ENCODE measurements at places on chromosomes 2 and 18. TPM values are rescaled to one million over a fixed set of nuclear protein-coding genes. Genes with fewer than 3 reads are reported as not detected.
A peak's percentile ranks its signal among the peaks of the same experiment; 100 is the strongest.

DNA sequence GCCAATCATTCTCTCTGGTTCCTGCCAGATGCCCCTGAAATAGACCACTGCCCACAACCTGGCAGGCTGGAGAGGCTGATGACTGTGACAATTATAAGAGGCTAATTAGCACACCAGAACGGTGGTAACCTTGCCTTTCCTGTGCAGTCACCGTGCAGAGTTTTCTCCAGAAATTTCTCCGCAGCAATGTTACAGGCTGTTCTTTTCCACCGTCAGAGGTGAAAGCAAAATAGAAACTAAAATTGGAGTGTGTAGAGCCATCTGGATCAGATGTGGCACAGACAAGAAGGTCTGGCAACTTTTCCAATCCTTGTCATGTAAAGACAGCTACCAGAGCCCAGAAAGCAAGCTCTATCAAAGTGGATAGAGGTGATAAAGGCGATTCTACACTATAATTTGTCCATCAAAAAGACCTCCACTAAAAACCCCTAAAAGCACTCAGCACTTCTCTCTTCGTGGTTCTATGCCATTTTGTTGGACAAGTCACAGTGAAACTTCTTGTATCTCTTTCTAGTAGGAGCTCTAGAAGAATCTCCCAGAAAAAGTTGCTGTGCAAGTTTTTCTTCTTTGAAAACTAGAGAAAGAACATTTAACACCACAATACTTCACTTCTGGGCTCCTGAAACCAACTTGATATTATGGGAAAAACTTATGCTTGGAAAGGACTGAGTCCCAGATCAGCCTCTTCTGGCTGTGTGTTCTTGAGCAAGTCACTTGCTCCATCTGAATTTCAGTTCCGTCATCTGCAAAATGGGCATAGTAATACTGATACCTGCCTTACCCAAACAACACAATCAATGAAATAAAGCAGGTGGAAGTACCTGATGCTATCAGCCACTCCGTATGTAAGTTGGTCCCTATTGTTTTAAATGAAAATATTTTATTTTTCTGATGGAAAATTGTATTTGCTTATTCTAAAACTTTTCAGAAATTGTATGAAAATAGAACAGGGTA is 295.6 kb upstream of the DLGAP1 start:
- no peak for DNase-seq

GRCh38 chr2:75570948-75571729 is 10.4 kb upstream of the EVA1A start:
- DNase-seq = no peak

DNA sequence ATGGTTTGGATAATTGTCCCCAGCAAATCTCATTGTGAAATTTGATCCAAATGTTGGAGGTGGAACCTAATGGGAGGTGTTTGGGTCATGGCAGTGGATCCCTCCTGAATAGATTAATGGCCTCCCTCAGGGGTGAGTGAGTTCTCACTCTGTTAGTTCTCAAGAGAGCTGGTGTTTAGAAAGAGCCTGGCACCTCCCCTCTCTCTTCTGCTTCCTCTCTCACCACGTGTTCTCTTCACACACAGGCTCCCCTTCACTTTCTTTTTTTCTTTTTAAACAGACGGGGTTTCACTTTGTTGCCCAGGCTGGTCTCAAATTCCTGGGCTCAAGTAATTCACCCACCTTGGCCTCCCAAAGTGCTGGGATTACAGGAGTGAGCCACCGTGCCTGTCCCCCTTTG is 111.6 kb upstream of the LTBP1 start:
- no peak for DNase-seq

TUBA4B gene
- total RNA-seq = not detected

GRCh38 chr2:49004036-49004626 is 150.2 kb downstream of the FSHR start:
- no peak for DNase-seq

DNA sequence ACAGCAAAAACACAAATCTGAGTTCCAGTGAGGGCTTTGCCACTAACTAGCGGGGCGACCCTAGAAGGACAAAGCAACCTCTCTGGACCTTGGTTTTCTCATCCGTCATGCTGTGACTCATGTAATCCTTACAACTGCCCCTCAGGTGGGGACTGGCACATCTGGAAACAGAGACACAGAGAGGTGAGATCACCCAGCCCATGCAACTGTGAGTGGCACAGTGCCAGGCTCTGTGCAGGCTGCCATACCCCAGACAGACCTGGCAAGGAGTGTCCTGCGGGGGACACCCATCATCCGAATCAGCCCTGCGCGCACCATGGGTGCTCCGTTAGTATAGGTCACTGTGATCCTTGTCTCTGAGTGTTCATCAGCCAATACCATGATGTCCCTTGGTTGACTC is 198.3 kb downstream of the SMAD7 start:
- DNase-seq = no peak

GRCh38 chr18:62621546-62621945 is 93.8 kb upstream of the PHLPP1 start:
- no peak for DNase-seq

GRCh38 chr18:37438417-37439180 is 127.0 kb downstream of the CELF4 start:
- DNase-seq = no peak

GRCh38 chr2:649426-650342 is 27.5 kb downstream of the TMEM18 start:
- DNase-seq = no peak

TMEM200C gene
- total RNA-seq = 0.60 TPM

GRCh38 chr2:237432484-237433092 is 18.6 kb upstream of the COL6A3 start:
- no peak for DNase-seq

HOXD13 gene
- not detected for total RNA-seq

CHRNG gene
- not detected for total RNA-seq

IL36RN gene
- not detected for total RNA-seq

ZNF521 gene
- total RNA-seq = 11.6 TPM

APOB gene
- 0.75 TPM for total RNA-seq

CASP10 gene
- 16.6 TPM for total RNA-seq

C2orf78 gene
- total RNA-seq = not detected

- DNase-seq = no peak
Measured at GRCh38 chr2:199744724-199745123, 106.3 kb downstream of the FTCDNL1 start.

VIT gene
- total RNA-seq = 7.4 TPM

SLC40A1 gene
- 39.9 TPM for total RNA-seq

DNA sequence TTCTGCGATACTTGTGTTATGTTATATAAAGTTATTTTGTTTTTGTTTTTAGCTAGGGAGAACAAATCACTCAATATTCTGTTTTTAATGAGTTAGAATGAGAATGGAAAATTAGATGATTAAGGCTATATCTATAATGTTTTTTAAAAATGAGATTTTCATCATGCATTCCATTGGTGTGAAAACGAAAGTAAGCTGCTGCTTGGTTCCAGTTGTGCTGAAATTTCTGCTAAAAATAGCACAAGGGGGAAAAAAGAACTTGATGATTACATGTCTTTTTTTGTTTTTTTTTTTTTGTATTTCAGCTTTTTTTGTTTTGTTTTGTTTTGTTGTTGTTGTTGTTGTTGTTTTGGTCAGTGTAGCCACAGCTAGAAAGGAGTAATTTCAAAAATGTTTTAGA is 242.6 kb upstream of the KCNJ3 start:
- no peak for DNase-seq

DNA sequence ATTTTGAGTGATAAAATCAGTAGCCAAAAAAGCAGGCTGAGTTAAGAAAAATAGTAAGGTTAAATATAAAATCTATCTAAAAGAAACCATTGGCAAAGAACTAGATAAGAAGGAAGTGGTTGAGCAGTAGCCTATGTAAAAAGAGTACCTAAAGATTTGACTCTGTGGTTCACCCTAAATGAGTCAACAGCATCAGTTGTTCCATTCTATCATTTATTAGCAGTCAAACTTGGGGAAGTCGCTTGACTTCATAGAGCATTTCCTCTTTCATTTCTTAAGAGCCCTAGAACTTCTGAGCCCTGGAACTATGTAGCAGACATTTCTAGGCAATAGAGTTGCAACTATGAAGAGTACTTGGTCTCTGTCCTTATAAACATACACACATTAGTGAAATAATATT is 381.7 kb downstream of the NUP35 start:
- no peak for DNase-seq

GRCh38 chr18:23279931-23280330 is 144.6 kb downstream of the CABLES1 start:
- DNase-seq = no peak

MOGAT1 gene
- total RNA-seq = not detected

GRCh38 chr2:113357071-113357470 is 78.3 kb upstream of the PAX8 start:
- no peak for DNase-seq

TNFRSF11A gene
- total RNA-seq = 6.5 TPM

DNA sequence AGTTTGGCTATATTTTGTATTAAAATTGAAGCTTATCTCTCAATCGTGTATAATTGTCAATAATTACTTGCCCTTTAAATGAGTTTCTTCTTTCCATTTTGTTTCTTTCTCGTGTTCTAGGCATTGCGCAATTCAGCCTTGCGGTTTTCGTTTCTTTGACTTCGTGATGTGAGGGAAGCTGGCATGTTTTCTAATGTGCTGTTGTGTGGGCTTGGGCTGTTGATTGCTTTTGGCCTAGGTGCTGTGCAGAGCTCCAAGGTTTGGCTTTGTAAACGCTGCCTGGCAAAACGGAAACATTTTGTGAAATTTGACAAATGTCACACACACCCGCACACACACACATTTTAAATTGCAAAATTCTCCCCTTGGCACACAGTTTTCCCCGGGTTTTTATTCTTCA is 242.6 kb upstream of the TCF4 start:
- DNase-seq = no peak

FER1L5 gene
- total RNA-seq = 1.1 TPM

DNA sequence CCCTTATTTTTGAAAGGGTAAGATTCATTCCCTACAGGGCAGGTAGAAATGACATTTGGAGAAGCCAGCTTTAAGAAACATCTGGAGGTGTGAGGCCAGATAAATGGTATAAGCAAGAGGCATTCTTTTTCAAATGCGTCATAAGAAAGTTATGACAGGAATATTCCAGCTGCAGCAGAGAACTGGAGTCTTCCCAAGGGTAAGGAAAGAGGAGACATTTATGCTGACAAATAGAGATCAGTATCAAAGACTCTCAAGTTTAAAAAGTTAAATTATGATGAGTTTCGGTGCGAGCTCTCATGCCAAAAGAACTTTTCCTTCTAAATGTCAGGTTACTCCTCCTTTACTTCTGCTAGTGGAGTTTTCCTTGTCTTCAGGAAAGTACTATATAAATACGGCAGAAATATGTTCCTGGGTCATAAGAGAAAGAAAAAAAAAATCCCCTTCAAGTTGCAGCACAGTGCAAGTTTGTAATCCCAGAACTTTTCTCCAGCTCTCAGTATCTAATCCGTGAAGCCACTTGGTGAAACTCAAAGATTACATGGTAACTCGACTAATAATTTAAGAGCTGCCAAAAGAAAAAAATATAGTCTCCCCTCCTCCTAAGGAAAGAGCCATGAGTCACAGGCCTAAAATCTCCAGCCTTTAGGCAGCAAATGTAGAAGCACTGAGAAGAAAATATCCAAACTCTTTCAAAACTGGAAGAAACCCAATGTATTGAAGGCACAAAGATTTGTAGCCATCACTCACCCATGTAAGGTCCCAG is 428.1 kb downstream of the MEIS1 start:
- no peak for DNase-seq

REG3A gene
- not detected for total RNA-seq

GRCh38 chr18:67634631-67635338 is 118.3 kb upstream of the DSEL start:
- DNase-seq = no peak

GRCh38 chr18:57077786-57078552 is 68.9 kb upstream of the BOD1L2 start:
- DNase-seq = no peak

AOX1 gene
- 56.6 TPM for total RNA-seq

KCNG2 gene
- total RNA-seq = not detected

IKZF2 gene
- total RNA-seq = 118 TPM

- peak; percentile 76 for DNase-seq
Measured at GRCh38 chr2:105235388-105236059, 6.0 kb upstream of the GPR45 start.

DNA sequence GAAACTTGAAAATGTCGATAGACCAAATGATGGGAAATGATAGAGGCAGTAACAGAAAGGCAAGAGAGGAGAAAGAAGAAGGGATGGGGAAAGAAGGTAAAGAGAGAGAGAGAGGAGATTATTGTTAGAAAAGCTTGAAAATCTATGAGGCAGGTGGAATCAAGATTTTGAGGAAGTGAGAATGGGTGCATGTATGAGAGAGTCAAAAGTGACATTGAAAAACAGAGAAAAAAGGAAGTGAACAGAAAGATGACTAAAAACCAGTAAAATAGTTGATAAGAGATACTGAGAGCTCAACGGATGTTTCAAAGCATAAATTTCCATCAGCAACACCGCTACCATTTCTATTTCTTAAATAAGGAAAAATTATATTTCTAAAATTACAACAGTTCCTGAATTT is 327.4 kb upstream of the CWC22 start:
- no peak for DNase-seq

GALNT5 gene
- total RNA-seq = 0.29 TPM

GRCh38 chr2:86787736-86788135 is 3.0 kb downstream of the CD8A start:
- no peak for DNase-seq

GRCh38 chr2:122927710-122928557 is 1097.2 kb upstream of the CNTNAP5 start:
- DNase-seq = no peak

- DNase-seq = no peak
Measured at GRCh38 chr2:19127616-19128015, 230.8 kb downstream of the OSR1 start.

- DNase-seq = no peak
Measured at GRCh38 chr18:22129778-22130177, 39.6 kb upstream of the GATA6 start.

ANKRD62 gene
- total RNA-seq = not detected

EIF2AK2 gene
- 47.7 TPM for total RNA-seq

DNA sequence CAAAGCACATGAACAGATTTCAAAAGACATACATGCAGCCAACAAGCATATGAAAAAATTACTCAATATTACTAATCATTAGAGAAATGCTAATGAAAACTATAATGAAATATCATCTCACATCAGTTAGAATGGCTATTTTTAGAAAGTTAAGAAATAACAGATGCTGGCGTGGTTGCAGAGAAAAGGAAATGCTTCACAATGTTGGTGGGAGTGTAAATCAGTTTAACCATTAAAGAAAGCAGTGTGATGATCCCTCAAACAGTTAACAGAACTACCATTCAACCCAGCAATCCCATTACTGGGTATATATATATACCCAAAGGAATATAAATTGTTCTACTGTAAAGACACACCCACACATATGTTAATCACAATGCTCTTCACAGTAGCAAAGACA is 117.7 kb upstream of the SETBP1 start:
- DNase-seq = no peak

MAPRE3 gene
- 29.4 TPM for total RNA-seq

DNA sequence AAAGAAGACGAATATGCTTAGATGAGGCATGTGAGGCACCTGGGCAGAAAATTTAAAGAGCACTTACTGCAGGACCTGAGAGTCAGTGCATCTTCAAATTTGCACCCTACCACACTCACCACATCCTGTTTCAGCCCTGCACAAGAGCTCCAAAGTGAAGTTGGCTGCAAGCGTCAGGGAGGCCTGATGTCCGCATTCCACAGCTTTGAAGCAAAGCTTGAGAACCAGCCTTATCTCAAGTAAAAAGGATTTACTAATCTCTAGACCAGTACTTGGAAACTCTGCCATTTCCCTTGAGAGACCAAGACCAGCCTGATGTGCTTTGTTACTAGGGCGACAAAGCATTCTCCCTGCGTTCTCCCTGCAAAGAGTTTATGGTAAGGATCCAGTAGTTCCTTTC is 3.4 kb upstream of the ASNSD1 start:
- DNase-seq = no peak
